Activated naive CD4-positive, alpha-beta T cell (primary cell): ENCODE measurements at places on chromosomes 1 and 21.

DNA sequence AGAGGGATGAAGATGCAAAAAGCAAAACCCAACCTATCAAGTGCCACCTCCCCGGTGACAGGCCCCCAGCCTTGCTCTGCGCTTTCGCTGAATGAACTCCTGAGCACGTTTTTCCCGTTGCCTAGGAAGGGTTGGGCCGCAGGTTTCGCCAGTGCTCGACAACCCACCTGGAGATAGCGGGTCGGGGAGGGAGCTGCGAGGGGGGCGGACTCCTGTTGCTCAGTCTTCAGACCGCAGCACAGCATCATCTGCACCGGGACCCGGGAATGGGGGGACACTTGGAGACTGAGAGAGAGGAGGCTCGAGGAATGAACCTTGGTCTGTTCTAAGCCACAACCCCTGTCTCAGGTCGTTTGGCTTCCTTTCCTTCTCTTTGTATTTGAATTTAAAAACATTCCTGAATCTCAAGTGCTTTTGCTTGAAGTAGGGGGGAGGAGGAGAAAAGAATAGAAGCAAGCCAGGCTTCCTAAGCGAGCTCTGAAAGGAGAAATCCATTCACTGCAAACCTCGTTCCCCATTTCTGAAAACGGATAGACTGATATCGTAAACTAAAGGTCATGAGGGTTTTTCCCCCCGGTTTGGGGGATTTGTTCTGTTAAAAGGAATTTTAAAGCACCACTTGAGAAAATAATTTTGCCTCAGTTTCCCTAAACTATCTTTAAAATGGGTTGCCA lies 1.2 kb downstream of the AK5 start:
- DNase-seq: no peak

GRCh38 chr21:45041351-45041805 lies 33.0 kb upstream of the ADARB1 start:
- no peak for DNase-seq

DNA sequence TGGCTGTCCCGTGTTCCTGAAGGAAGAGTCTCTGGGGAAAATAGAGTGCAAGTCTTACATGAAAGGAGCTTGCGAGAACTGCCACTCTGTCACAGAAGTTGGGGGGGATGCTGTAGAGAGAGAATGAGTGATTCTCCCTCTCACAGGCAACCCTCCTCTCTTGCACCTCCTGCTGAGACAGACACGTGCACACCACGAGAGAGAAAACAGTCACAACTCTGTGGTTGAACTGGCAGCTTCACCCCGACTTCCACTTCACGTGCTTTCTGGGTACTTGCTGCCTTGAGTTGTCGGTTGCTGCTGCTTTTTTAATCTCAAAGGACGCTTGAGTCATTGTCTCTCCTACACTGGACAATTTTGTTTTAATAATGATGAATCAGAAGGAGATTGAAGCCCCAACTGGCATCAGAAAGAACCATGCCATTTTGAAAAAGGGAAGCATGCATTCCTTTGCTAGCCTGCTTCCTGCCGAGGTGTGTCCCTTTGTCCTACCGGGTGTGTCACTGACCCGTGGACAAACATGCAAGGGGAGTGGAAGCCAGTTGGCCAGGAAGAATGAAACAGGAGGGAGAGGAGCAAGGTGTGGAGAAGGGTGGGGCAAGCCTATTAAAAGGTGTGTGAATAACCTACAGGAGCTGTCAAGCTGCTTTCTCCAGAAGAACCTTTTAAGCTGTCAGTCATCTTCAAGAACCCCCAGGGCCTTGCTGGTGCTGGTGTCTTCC lies 164.2 kb downstream of the CACNA1E start:
- no peak for DNase-seq

GRCh38 chr1:53383136-53383870 lies 55.4 kb upstream of the LRP8 start:
- DNase-seq: no peak

DNA sequence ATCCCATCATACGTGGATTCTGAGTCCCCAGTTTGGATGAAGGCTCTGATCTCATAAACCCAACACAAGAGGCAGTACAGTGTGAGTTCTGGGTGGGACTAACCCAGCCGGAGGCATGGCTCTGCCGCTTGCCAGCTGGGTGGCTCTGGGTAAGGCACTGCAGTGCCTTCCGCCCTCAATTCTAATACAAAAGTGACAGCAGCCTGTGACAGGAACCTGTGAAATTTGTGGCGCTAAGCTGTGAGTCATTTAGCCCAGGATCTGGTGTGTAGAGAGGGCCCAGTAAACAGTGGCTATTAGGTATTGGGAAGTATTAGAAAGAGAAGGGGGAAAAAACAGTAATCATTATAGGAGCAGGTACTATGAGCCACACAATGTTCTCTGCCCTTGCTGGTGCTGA lies 23.3 kb downstream of the HSPG2 start:
- DNase-seq: no peak

DNA sequence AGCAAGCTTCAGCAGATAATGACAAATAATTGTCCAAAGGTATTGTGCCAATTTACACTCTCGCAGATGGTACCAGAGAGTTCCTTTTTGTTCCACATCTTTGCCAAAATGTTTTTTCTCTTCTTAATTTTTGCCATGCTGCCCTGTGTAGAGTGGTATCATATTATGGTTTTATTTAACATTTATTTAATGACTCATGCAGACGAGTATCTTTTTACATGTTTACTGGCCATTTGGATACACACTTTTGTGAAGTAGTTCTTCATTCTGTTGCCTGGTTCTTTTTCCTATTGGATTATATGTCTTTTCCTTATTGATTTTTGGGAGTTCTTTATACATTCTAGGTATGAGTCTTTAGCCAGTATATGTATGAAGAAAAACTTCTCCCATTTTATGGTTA lies 151.1 kb downstream of the PCNX2 start:
- no peak for DNase-seq
